ENCODE measurements at places on chromosomes 4 and X.

DNA sequence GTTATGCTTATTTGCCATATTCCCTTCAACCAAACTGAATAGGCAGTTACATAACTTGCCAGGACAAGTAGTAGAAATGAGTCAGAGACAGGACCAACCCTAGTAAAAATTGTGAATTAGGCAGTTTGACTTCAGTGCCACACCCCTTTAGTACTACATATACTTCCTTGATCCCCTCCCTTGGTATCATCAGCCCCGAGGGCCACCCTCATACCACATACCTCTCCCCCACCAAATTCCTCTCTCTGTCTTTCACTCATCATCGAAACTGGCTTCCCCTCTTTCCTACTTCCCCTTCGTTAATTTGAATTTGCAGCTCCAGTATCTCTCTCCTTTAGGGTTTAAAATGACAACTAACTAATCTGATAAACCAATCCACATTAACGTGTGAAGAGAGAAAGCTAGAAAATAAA is 7.9 kb upstream of the PTPN13 start:
- DNase-seq: no peak

DNA sequence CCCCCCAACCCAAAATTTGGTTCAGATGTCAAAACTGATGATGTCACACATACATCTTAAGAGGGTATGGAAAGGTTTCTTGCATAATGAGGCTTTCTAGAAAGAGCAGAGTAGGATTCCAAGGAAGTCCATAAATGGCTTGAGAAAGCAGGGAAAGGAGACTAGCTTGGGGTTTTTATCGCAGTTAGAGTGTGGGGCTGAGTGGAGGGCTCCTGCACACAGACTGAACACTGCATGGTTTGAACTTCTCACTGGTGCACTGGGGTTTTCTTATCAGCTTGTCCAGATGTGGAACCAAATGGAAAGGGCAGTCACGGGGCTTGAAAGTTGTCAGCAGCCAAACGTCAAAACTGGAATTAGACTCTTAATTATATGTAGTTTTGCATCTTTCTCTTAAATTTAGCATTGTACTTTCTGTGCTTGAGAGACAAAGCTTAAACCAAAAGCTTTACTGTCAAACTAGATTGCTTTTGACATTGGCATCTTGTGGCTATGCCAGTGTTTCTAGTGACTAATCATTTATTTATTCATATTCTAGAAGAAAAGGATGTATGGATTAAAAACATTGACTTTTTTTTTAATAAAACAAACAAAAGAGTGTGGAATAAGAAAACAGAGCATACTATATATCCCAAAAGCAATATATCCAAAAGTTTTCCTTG is 78.3 kb upstream of the STIM2 start:
- no peak for DNase-seq

- DNase-seq: no peak
Observed at GRCh38 chr4:139243448-139244365, 36.3 kb downstream of the MGARP start.

- DNase-seq: peak; percentile 87
Observed at GRCh38 chr4:158193171-158193749, 17.0 kb upstream of the TMEM144 start.

- no peak for DNase-seq
Observed at GRCh38 chr4:66357316-66357715, 687.0 kb upstream of the EPHA5 start.

- DNase-seq: peak; percentile 77
Observed at GRCh38 chrX:13898083-13898482, 81.2 kb upstream of the GPM6B start.

GRCh38 chr4:129223945-129224344 is 128.0 kb downstream of the C4orf33 start:
- DNase-seq: no peak

- no peak for DNase-seq
Observed at GRCh38 chr4:117481742-117482141, 396.4 kb upstream of the TRAM1L1 start.

- no peak for DNase-seq
Observed at GRCh38 chr4:108849611-108850168, 86.8 kb upstream of the ETNPPL start.

- DNase-seq: no peak
Observed at GRCh38 chr4:128516301-128516969, 228.8 kb upstream of the PGRMC2 start.

GRCh38 chrX:47091149-47091775 is 13.0 kb downstream of the RGN start:
- peak; percentile 46 for DNase-seq

GRCh38 chrX:44731160-44731559 is 112.7 kb upstream of the DUSP21 start:
- DNase-seq: no peak

DNA sequence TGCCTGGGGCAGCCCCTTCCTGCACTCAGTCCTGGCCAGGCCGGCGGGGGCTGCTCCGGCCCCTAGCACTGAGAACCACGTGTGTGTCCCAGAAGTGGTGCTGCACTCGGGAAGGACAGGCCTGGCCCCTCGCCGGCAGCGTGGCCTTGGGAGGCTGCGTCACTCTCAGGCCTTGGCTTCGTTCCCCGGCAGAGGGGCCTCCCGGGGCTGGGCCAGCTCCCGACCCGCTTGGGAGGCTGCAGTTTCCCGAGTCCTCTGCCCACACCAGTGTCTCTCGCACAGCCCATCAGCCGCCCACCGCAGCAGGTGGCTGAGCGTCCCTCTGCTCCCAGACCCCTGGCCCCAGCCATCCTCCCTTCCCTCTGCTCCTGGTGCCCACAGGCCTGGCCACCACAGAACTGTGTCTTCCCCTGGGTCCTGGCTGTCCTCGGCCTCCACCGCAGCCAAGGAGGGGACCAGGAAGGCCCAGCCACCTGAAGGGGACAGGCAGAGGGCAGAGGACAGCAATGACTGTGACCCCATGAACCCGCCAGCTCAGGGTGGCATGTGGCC is 10.9 kb upstream of the CPLX1 start:
- DNase-seq: no peak

DNA sequence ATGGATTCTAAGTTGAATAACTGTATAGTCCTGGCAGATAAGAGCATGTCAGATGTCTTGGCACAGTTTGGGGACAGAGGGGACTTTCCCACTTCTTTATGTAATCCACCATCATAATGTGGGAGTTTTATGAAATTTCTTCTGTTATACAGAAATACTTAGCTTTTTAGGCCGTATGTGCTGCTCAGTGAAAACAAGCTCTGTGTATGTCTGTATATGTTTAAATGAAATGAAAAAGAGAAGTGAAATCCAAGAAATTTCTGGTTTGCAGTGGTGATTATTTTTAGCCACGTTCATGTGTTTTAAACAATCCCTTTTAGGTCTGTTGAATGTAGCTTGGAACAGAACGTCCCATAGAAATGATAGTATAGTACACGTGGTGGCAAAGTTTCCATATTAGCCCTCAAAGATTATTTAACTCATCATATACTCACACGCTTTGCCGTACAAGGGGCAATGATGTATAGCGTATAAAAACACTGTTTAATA is 41.0 kb downstream of the GAB1 start:
- DNase-seq: no peak

DNA sequence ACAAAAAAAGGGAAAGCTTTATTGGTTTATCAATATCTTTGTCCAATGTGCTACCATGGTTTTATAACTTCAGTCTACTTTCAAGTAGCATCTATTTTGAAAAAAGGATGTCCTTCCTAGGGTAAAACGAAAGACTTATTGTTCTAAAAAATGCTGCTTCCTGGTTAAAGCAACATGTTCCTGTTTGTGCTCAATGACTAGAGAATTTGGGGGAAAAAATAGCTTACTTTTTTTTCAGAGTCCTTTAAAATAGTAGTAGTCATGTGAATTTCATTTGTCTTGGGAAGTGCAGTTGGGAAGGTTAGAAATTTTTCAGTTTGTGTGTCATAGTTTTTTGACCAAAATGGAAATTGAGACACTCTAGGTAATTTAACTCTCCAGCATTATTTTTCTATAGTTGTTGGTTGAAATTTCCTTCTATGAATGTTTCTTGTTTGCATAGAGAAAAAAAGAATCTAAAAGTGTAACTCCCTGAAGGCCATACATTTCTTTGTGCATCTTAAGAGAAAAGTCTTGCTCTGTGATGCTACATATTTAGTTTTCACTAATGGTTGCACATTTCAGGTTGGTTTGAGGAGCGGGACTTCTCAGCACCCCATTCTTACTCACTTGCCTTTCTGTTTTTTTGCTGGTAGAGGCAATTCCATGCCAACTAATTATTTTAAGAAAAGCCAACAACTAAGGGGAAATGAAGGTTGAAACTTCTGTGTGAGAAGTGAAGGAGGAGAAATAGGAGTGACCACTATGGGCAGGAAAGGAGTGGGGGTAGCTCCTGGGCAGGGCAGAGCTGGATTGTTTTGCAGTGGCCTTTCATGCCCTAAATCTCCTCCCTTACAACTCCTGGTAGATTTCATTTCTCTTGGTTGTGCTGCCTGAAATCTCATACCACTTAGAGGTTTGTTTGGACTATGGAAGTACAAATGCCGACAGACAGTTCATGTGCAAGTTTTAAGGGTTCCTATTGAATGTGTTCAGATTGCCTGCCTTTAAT is 76.4 kb downstream of the RAPGEF2 start:
- DNase-seq: no peak

GRCh38 chr4:3077796-3078195 is 3.3 kb downstream of the HTT start:
- DNase-seq: no peak

DNA sequence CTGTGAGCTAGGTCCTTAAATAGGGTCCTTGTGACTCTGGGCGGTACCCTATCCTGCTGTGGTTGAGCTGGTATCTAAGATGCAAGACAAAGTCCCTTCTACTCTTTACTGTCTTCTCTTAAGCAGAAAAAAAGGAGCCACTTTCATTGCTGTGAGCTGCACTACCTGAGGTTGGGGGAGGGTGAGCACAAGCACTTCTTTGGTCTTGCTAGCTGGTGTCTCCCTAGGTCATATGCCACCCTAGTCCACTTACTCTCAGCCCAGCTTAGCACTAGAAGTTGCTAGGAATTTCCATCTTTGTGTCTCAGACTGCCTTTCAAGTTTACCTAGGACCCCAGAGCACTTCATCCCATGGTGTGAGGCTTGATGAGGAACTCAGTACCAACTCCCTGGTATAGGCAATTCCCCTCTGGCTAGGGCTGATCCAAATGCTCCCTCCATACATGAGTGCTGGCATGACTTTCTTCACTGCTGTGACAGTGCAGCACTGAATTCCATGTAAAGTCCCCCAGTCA is 343.6 kb upstream of the CT83 start:
- no peak for DNase-seq

GRCh38 chr4:53855581-53856250 is 208.7 kb downstream of the CHIC2 start:
- DNase-seq: no peak

- DNase-seq: no peak
Observed at GRCh38 chr4:37978248-37978924, 18.2 kb downstream of the PTTG2 start.

DNA sequence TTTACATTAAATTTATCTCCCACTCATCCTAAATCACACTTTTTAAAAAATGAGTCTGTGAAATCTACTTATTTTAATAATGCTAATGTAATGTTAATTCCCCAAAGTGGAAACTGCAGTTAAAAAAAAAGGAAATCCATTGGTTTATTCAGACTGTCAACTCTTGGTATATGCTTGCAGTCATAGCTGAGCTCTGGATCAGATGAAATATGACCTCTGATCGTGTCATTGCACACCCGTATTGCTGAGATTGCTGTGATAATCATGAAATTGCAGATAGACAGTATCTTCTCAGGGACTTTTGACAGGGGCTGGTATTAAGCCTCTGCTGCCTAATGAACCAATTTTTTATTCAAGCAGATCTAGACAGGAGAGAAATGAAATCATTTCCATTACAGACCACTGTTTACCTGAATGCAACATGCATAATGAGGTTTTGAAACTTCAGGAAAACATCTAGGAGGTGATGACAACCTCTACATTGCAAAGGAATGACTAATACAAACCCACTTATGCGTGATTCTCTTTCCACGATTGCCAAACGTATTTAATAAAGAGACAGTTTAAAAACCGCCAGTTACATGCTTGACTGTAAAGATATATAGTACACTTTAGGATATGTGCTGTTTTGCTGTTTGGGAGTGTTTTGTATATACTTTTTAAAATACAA is 138.3 kb upstream of the PUDP start:
- DNase-seq: no peak

DNA sequence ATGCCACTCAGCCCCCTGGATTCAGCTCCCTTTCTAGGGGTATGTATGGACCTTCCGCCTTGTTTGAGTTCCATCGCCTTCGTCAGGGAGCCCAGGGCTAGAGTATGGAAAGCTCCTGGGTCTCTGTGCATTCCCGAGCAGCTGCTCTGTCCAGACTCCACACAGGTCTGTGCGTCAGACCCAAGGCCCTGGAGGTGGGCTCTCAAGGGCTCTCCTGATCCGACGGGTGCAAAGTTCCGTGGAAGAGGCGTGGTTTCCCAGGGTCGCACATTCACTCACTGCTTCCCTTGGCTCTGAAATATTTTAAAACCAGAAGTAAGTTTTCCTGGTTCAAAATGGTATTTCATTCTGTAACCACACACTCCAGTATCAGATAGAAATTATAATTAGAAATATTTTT is 863.2 kb downstream of the TRIML1 start:
- DNase-seq: no peak

DNA sequence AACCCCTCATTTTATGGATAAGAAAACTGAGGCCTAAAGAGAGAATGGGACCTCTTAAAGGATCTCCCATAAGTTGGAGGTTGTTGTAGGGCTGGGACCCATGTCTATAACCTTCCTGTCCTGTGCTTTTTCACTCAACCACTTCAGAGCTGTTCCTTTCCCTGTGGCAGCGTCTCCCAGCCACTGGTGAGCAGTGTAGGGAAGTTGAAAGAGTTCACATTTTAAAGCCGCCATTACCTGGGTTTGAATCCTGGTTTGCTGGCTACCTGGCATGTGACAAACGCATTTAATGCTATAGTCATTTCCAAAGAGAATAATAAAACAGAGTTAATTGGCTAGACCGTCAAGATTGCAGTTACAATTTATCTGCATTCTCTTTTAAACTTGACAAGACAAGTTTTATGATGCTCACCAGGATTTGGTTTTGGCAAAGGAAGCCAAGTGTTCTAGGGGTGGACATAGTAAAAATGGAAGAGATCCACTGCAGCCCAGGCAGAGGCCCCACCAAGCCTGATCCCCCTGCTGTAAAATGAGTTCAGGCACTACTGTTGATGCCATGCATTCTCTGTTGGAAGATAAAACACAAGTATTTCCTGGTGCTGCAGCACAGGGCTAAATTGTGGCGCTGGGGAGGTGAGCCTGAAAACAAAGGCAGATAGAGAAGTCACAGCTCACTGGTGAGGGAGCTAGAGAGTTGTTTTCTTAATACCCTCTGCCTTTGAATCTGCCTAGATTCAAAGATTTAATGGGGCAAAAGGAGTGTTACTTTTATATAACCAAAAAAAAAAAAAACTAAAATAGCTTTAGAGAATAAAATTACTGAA is 218.7 kb downstream of the NWD2 start:
- no peak for DNase-seq

DNA sequence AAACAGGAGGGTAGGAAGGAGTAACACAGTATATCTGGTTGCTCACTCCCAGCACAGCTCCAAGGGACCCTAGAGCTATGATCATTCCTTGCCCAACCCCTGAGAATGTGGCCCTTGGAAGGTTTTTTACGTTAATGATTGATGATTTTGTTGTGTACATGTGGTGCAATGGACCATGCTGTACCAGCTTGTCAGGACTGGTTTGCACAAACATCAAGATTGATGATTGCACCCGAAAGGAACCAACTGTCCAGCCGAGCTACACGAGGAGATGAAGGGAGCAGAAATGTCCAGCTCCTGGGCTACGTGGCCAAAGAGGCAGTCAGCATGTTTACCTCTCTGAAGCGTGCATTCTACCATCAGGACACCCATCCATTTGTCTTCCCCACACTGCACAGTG is 83.2 kb upstream of the USP9X start:
- no peak for DNase-seq
